ENCODE measurements at places on chromosomes 16 and 17.

- DNase-seq = no peak
Observed at GRCh38 chr17:50865868-50866260, 290 bp downstream of the TOB1 start.

DNA sequence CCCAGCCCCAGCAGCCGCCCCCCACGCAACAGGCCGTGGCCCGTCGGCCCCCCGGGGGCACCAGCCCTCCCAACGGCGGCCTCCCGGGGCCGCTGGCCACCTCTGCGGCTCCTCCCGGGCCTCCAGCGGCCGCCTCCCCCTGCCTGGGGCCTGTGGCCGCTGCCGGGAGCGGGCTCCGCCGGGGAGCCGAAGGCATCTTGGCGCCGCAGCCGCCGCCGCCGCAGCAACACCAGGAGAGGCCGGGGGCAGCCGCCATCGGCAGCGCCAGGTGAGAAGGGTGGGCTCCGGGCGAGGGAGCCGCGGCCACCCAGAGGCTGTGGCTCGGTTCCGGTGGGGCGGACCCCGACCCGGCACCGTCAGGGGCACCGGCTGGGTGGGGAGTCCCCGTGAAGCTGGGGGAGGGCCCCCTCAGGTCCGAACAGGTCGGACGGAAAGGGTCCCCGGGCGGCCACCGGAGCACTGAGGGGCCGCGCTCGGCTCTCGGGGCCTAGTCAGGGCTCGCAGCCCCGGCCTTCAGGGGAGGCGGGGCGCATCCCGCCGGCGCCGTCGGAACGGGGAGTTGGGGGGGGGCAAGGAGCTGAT is 583 bp downstream of the ATXN2L start:
- no peak for DNase-seq

DNA sequence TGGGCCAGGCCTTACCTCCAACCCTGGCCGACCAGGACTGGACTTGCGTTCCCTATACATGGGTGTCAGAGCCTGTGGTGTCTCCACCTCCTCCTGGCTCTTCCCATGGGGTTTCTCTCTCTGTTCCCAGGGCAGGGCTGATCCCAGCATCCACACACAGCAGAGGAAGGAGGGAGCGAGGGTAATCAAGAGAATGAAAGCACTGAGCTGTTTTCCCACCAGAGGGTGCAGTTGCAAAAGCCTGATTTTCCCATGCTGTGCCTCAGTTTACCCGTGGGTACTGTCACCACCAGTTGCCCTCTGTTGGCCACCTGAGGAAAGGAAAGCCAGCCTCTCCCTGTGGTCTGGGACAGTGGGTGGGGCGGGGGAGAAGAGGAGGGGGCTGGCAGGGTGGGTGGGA is 249.7 kb upstream of the GSE1 start:
- DNase-seq = no peak

- DNase-seq = no peak
Observed at GRCh38 chr16:21722771-21723455, 59.1 kb downstream of the OTOA start.

DNA sequence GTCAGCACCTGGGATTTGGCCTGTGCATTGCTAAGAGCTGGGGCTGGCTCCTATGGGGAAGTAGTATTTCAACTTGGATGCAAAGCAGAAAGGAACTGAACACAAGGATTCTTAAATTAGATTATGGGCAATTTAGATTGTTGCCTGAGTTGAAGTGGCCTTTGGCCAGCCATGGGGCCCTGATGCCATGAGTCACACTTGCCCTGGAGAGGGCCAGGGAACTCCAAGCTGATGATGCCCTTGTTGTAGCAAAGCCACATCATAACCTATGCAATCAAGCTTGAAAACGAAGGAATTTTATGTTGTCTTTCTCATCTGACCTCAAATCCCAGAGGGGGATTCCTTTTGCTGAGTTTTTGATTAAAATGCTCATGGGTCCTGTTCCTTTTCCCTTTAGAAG is 3.9 kb upstream of the SPATA32 start:
- DNase-seq = no peak

DNA sequence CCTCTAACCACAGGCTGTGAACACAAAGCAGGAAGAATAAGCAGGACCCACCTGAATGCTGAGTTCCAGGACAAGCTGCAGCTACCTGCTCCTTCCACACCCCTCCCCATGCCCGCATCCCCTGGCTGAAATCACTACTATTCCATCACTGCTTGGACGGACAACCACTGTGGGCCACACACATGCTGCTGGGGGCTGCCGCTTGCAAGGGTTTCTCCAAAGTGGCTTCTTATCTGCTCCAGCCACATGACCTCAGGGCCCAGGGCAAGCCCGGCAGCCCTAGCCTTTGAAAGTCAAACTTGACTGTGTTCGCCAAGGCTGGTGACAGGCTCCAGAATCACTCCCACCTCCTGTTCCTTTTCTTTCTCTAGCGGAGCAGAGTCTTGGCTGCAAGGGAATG is 18.4 kb downstream of the FA2H start:
- DNase-seq = no peak

DNA sequence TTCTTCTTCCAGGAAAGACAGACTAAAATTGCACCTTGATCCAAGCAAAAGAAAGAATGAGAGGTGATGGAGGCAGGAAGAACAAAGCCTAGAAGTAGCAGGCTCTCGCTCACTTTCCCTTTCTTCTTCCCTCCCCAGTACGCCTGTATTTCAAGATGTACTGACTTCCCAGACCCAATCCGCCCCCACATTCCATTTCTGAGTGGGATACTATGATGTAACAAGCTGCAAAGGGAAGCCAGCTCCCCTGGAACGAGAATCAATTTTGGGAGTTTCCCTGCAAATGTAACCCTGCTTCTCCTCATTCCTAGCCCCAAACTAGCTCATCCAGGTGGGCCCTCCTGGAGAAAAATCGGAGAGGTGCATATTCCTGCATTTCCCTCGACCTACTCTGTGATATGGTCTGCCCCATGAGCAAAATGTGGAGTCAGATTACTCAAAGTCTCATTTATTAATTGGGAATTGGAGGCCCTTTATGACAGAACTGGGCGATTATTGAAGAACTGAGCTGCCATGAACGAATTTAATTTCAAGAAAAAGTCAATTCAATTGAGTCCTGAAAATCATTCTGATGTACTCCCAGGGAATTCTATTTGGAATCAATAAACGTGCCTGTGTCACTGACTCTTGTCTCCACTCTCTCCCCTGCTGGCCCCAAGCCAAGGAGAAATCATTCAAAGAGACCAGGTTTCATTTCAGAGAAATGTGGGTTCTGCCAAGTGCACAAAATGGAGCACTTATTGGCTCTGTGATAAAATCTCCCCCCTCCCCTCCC is 398.9 kb downstream of the SHISA9 start:
- no peak for DNase-seq

GRCh38 chr17:37701496-37701898 is 43.4 kb downstream of the HNF1B start:
- no peak for DNase-seq

- no peak for DNase-seq
Observed at GRCh38 chr16:69936751-69937211, 14.4 kb upstream of the CLEC18A start.

DNA sequence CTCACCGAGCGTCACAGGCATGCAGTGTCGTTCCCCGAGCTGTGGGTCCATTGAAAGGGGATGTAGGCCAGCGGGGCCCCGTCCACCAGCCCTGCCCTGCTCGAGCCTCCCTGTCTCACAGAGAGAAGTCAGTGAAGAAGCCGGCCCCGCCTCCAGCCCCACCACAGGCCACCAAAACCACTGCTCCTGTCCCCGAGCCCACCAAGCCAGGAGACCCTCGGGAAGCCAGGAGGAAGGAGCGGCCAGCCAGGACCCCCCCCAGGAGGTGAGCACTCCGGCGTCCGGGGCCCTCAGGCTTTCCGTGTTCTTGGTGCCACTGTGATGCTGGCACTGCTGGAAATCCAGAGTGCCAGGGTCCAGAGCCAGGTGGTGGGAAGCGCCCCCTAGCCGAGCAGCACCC is 13.9 kb upstream of the IL17C start:
- DNase-seq = no peak
